ENCODE measurements at places on chromosomes 3 and 15.

- no peak for DNase-seq
Observed at GRCh38 chr15:94258246-94258645, 26.9 kb downstream of the MCTP2 start.

GRCh38 chr3:4809922-4810321 lies 169.3 kb upstream of the BHLHE40 start:
- DNase-seq = no peak

DNA sequence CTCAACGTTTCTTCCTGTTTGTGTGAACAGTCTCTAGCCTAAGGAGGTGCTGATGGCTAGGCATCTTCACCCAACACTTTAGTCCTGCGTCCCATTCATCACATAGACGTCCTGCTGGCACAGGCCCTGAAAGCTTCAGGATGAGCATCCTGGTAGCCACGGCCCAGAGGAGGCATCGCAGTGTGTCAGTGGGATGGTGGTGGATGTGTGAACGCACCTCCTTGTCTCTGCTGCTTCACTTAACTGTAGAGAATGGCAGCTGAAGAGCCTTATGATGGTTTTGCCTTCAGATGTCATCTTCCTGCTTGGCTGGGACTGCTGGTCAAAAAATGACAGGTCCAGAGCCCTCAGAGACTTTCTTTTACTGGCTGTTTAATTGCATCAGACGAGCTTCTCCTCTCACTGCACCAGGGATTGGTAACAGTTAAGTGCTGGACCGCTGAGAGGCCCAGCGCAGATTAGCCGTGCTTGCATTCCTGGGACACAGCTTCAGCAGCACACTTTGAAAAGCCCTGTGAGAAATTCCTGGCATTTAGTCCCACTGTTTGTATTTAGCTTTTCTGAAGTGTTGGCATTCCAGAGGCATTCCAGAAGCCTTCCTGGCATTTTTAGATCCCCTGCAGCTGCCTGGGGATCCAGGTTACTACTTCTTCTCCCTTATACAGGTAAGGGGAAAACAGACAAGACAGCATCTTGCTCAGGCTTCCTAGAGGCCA lies 132.4 kb upstream of the PLXNA1 start:
- no peak for DNase-seq

- DNase-seq = no peak
Observed at GRCh38 chr3:155702745-155703591, 41.9 kb downstream of the PLCH1 start.

GRCh38 chr3:154244644-154245043 lies 79.6 kb downstream of the DHX36 start:
- DNase-seq = no peak

DNA sequence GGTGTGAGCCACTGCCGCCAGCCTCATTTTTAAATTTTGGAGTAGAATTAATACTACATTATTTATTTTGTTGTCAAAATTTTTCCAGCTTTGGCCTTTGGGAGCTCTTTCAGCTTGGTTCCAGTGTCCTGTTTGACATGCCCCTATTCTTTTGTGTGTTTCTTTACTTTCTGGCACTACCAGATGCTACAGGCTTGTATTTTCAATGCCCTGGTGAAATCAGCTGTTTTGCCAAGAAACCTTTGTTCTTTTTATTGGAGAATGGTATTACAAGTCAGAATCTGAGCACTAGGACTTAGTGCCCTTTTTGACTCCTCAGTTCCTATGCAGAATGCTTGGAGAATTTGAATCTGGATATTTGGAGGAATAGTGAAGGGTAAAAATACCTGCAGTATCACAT lies 26.6 kb downstream of the RNF111 start:
- no peak for DNase-seq

DNA sequence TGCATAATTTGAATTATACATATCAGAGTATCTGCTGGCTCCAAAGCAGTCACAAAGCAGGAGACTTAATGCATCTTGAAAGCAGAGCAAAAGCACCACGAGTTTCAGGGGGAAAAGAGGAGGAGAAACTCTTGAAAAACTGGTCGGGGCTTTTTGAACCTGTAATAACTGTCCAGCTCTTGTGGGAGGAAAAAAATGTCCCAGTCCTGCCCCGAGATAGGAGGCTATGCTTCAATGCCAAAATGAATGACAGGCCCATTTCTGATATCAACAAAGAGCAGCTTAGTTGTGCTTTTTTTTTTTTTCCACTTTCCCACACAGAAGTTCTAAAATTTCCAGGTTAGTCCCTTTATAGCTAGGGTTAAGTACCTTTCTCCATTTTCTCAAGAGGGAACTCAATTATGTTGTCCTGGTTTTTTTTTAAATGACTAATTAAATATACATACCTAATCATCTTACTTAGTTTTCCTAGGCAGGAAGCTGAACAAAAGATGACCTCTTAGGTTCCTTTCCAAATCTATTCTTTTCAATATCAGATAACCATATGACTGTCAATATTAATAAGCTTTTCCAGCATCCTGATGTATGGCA lies 120.2 kb downstream of the TFDP2 start:
- DNase-seq = no peak
